ENCODE measurements at places on chromosomes 16 and 17. TPM values are rescaled to one million over a fixed set of nuclear protein-coding genes. Genes with fewer than 3 reads are reported as not detected.

DNA sequence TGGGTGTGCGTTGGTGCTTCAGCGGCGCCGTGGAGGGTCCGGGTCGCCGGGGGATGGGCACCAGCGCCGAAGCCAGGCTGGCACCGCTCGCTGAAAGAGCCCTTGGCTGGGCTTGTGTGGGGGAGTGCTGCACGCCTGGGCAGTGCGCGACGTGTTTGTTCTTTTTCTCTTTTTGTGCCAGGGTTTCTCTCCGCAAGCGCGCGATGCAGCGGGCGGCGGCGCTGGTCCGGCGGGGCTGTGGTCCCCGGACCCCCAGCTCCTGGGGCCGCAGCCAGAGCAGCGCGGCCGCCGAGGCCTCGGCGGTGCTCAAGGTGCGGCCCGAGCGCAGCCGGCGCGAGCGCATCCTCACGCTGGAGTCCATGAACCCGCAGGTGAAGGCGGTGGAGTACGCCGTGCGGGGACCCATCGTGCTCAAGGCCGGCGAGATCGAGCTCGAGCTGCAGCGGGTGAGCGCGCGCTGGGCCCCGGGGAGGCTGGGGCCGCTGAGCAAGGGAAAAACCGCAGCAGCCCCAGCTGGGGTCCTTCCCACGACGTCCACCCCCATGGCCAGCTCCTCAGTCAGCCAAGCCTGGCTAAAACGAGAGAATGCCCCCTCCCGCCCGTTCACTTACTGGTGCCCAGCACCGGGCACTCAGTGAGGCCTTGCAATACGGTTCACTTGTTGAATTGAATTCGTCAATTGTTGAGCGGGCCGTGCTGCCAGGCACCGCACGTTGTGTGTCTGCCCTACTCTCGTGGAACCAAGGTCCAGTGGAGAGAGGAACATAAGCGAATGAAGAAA lies 541 bp downstream of the GPT2 start:
- DNase-seq, result no peak

GRCh38 chr16:12771341-12771798 lies 32.3 kb downstream of the CPPED1 start:
- DNase-seq, result no peak

The HES7 gene
- not detected for total RNA-seq

- DNase-seq, result no peak
Observed at GRCh38 chr17:65690626-65691310, 129.3 kb upstream of the AXIN2 start.

The PALB2 gene
- total RNA-seq, result 19.0 TPM

Measured in tibial nerve (tissue), 4 donors.